ENCODE measurements at places on chromosomes 4 and X.

DNA sequence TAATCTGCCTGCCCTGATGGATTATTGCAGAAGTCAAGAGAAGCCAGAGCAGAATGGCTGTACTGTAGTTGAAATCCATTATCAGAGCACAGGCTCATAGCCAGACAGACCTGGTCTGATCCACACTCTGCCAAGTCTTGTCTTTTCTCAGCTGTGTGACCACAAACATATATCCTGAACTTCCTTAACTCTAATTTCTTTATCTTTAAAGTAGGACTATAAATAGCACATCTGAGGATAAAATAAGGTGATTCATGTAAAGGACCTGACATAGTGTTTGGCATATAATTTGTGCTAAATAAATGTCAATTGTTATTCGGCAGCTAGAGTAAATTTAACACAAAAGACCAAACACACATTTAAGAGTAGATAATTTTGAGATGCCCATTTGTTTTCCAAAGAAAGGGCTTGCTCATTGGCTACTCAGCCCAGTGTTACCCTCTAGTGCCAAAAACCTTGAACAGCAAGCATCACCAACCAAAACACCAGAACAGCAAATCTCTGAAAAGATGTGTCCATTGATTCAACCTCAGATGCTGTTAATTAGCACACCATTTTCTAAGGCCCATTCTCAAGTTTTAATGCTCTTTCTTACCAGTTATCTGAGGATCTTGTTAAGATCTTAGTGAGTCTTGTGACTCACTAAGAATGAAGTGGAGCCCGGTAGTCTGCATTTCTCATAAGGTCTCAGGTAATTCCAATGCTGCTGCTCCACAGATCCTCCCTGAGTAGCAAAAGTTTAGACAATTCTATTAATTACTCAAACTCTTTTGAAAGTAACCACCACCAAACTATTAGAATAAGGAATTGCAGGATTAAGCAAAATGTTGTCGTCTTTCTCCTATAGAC is 108.8 kb downstream of the HHIP start:
- peak; percentile 77 for DNase-seq

GRCh38 chr4:106996490-106996889 is 39.6 kb downstream of the DKK2 start:
- no peak for DNase-seq

GRCh38 chr4:17511509-17511949 is 361 bp downstream of the QDPR start:
- peak; percentile 38 for DNase-seq

GRCh38 chr4:8130346-8131066 is 28.1 kb downstream of the ABLIM2 start:
- no peak for DNase-seq

DNA sequence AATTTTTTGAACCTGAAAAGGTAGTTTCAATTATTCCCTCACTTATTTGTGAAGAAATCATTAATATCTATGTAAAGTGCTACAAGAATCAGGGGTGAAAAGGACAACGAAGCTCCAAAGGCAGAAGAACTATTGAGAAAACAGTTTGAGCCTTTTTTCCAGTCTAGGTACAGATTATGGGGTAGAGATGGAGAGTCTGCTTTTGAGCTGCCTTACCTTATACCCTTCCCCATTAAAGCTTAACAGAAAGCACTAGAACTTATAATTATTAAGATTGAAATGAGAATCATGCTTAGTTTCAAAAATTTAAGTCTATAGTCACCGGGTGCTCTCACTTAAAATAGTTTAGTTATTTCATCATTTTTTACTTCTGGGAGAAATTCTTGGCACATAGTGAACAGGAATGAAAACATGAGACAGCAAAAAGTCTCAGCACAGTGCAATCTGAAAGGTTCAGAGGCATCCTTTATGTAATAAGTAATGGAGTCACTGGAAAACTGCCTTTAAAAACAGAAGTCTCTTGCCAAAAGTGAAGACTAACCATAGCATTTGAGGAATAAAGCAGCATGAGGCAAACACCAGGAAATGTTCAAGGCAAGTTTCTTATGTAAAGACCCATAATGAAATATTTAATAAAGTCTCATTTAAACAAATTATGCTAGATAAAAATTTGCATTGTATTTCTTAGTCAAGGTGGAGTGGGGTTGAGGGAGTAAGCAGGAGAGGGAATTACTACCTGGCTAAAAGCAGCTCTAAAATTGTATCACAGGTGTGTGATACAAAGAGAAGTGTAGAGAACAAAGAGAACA is 5.1 kb upstream of the DCLK2 start:
- peak; percentile 94 for DNase-seq

- DNase-seq, result no peak
Observed at GRCh38 chr4:80079255-80079923, 6.4 kb upstream of the ANTXR2 start.

DNA sequence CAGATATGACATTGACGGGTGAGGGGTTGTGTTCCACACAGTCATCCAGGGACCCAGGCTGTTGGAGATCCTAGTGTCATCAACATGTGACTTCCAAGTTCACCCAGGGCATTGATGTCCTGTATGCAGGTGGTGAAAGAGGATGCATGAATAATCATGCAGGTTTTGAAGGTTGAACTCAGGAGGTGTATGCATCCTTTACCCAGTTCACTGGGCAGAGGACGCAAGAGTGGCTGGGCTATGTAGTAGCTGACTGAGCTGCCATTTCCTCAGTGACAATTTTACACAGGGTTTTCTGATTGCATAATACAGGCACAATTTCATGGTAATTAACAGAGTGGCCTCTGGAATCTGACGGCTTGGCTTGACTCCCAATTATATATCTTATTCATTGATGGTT is 323.0 kb downstream of the HS3ST1 start:
- DNase-seq, result peak; percentile 1

DNA sequence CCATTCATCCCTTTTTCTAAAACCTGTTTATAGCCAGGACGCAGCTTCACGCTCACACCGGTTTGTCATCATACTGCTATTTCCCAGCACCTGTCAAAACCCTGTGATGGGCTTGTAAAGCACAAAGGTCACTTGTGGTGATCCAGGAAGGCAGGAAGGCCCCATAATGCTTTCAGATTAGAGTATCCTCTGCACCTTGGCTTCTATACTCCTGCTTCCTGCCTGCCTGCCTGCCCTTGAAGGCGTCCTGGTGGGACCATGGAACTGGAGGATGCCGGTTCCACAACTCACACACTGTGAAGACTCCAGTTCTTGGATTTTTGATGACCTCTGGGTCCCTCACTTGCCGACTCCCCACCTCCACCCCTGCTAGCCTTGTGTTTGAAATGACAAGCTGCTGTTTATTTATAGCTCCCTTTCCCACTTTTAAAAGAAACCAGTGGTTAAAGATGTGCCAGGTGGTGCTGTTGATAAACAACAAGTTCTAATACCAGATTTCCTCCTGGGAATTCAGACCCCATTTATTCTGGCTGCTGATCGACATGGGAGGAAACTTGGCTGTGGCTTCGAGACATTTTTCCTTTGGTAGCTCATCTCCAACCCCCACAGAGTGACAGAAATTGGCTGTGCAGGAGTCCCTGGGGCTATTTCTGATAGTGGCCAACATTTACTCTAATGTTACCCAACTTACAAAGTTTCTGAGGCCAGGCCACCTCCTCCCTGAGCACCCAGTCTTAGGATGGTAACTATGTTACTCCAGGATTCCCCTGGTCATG is 211.5 kb downstream of the KDR start:
- DNase-seq, result no peak

GRCh38 chr4:40976343-40976742 is 226.6 kb downstream of the NSUN7 start:
- DNase-seq, result peak; percentile 72

DNA sequence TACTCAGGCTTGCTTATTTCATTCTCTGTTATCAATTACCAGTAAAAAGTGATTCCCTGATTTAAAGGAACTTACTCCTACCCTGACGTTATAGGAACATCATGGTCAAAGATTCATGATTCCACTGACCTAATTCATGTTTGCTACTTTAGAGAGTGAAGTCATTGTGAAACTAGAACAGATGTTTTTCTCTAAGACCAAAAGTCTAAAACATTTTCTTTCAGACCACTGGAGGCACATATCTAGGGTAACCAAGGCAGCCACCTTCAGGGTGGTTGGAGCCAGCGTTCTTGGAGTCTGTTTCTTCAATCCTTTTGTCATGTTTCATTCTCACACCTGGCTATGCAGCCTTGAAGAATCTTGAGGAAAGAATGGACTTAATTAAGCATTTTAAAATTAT is 77.8 kb downstream of the GALNTL6 start:
- no peak for DNase-seq

- no peak for DNase-seq
Observed at GRCh38 chrX:1741816-1742394, 127.0 kb downstream of the ASMT start.

DNA sequence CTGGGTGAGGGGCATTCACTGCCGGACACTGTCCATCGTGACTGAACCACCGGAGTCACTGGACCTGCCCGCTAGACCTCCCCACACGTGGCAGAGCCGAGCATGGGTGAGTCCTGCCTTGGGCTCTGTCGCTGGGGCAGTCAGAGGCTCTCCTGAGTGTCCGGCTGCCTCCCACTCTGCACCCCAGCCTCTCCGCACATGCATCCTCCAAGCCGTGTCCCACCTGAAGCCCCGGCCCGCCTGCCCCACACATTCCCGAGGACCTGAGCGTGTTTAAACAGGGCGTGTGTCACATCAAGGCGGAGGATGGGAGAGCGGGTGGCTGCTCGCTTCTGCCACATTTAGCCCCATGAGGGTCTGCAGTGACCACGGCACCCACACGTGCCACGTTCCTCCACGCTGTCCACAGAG is 4.7 kb downstream of the CPLX1 start:
- DNase-seq, result no peak

DNA sequence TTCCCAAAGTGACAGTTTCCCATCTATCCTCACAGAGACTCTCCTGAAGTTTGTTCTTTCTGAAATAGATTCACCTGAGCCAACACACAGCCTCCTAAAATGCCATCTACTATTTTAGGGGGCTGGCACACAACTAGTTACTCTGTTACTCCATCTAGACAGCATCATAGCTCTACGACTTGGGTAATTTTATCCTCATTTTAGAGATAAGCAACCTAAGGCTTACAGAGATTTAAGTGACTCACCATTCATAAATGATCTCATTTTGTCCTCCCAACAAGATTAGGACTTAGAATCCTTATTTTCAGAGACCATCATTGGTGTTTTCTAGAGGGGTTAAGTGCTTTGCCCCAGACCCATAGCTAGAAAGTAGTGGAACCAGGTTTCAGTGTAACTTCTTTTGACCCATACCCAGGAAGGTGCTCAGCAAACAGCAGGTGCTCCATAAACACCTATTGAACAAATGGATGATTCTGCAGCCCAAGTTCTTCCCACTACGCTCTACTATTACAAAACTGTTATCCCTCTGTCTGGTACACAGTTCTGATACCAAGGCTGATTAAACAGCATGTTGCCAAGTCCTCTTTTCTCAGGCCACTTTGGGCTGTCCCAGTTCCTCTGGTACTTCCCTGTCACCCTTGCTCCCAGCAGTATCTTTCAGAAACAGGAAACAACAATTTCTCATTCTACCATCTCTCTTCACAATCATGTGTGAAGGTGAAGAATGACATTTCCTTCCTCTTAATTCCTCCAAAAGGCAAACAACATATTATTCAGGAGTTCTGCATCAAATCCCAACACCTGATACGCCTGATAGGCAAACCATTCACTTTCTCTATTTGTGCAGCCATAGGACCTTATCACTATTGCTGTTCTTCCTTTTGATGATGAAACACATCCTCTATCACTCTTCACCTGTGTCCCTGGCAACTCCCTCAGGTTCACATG is 304.7 kb upstream of the TAPT1 start:
- peak; percentile 5 for DNase-seq

DNA sequence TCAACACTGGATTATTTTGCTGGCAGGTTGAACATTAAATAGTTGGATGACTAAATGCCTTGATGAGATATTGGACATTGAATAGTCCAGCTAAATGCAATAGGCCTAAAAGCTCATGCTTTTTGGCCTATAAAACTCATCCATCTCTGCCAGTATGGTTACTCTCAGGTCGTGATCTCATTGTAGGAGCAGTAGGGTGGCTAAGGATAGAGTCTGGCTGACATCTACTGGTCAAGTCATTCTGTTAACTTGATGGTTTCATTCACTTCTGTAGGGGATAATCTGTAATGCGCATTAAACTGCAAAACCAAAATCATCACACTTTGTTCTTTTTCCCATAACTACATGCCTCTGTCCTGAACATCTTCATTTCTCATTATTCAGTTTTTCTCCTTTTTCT is 227.0 kb downstream of the DKK2 start:
- DNase-seq, result peak; percentile 57

DNA sequence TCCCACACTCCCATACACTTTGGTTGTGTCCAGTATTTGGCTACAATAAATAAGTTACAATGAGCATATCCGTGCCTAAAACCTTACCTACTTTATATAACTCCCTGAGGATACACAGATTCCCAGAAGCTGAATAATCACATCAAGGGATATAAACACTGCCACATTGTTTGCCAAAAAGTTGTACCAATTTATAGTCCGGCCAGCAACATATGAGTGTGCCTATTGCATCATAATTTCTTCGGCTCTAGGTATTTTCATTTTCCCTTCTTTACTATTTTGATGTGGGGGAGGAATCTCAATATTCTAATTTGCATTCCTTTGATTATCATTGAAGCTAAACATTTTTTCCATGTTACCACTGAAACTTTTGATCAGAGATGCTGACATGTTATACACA is 146.4 kb downstream of the PCDH19 start:
- no peak for DNase-seq

DNA sequence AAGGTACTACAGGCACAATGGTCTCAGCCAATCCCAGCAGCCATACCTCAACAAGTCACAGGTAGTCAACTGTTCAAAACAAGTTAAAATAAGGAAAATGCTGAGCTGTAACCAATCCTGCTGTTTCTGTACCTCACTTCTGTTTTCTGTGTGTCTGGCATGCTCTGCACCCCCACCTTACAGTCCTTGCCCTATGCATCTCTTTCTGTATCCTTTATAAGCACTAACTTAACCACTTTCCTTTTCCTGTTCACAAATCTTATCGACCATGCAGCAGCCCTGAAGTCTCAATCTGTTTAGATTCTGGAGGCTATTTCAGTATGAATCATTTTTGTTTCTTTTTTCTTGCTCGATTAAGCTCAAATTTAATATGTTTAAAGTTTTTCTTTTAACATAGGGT is 12.5 kb upstream of the FAM13A start:
- DNase-seq, result no peak

- DNase-seq, result no peak
Observed at GRCh38 chrX:7972586-7972985, 45.4 kb upstream of the PNPLA4 start.

DNA sequence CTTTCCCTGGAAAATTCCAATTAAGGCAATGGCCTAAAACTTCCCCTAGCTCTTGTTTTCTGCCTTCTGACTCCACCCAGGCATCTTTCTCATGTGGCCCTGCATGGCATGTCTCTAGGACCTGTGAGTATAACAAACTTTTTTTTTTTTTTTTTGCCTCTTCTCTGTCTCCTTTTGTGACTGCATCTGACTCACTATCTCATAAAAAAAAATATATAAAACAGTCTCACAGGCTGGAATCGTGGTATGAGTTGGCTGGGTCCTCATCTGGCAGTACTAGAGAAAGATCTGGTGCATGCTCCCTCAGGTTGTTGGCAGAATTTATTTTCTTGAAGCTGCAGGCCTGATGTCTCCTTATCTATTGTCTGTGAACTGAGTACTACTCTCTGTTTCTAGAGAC is 313.9 kb downstream of the TECRL start:
- DNase-seq, result no peak
